Vagina (tissue), 2 donors: ENCODE measurements at places on chromosomes 6 and 20. TPM values are rescaled to one million over a fixed set of nuclear protein-coding genes. Genes with fewer than 3 reads are reported as not detected.
A peak's percentile ranks its signal among the peaks of the same experiment; 100 is the strongest.

Gene ZNF76
- 39.0 TPM for total RNA-seq

Gene C20orf144
- total RNA-seq, result not detected

Gene SLC17A1
- not detected for total RNA-seq

Gene KIF13A
- total RNA-seq, result 43.0 TPM

Gene ARFGEF3
- 2.2 TPM for total RNA-seq

Gene CASS4
- total RNA-seq, result 0.74 TPM

Gene DEFB124
- not detected for total RNA-seq

Gene TGM3
- total RNA-seq, result 27.7 TPM

DNA sequence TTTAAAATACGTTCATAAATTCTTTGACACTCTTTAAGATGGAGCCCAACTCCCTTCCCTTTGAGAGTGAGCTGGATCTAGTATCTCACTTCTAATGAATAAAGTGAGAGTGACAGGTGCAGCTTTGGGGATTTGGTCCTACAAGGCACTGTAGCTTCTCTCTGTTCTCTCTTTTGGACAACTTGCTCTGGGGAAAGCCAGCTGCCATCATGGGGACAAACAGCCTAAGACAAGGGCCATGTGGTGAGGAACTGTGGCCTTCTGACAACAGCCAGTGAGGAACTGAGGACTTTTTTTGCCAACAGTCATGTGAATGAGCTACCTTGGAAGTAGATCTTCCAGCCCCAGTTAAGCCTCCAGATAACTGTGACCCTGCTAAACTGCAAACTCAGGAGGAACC is 272.8 kb upstream of the AGPAT4 start:
- no peak overlapping the region for H3K27ac ChIP-seq
- H3K36me3 ChIP-seq, result no peaks in the 10 kb centered on the region
- H3K27me3 ChIP-seq, result no peaks in the 10 kb centered on the region
- DNase-seq, result no peak
- H3K4me1 ChIP-seq, result no peaks in the 10 kb centered on the region

GRCh38 chr6:46380152-46380807 is 111.0 kb downstream of the RCAN2 start:
- no peak overlapping the region for H3K27ac ChIP-seq
- no peaks in the 10 kb centered on the region for H3K36me3 ChIP-seq
- no peak overlapping the region for H3K4me3 ChIP-seq
- no peaks in the 10 kb centered on the region for H3K27me3 ChIP-seq
- peaks cover 15% of the 10 kb centered on the region for H3K4me1 ChIP-seq
- DNase-seq, result no peak

GRCh38 chr6:117729613-117730012 is 54.3 kb downstream of the NUS1 start:
- no peak for DNase-seq
- H3K36me3 ChIP-seq, result no peaks in the 10 kb centered on the region
- no peaks in the 10 kb centered on the region for H3K27me3 ChIP-seq
- H3K4me3 ChIP-seq, result no peak overlapping the region

GRCh38 chr6:53311586-53311935 is 37.2 kb downstream of the ELOVL5 start:
- H3K27ac ChIP-seq, result no peak overlapping the region
- no peaks in the 10 kb centered on the region for H3K27me3 ChIP-seq
- no peak for DNase-seq

- H3K27me3 ChIP-seq, result no peaks in the 10 kb centered on the region
- H3K4me1 ChIP-seq, result peaks cover 6% of the 10 kb centered on the region
- H3K4me3 ChIP-seq, result no peak overlapping the region
- no peak overlapping the region for H3K27ac ChIP-seq
Observed at GRCh38 chr6:167794161-167795157, 32.3 kb upstream of the AFDN start.

- H3K27ac ChIP-seq, result peak overlapping the region; percentile 21
- no peak overlapping the region for H3K4me3 ChIP-seq
- no peaks in the 10 kb centered on the region for H3K27me3 ChIP-seq
- DNase-seq, result no peak
Observed at GRCh38 chr6:161000632-161001031, 9.1 kb downstream of the MAP3K4 start.

- no peaks in the 10 kb centered on the region for H3K4me1 ChIP-seq
- DNase-seq, result no peak
- no peaks in the 10 kb centered on the region for H3K27me3 ChIP-seq
- no peaks in the 10 kb centered on the region for H3K36me3 ChIP-seq
- H3K4me3 ChIP-seq, result no peak overlapping the region
Observed at GRCh38 chr20:51249781-51250180, 226.9 kb upstream of the KCNG1 start.

- H3K27ac ChIP-seq, result no peak overlapping the region
- H3K27me3 ChIP-seq, result no peaks in the 10 kb centered on the region
- H3K36me3 ChIP-seq, result no peaks in the 10 kb centered on the region
- no peak for DNase-seq
- H3K4me1 ChIP-seq, result no peaks in the 10 kb centered on the region
Observed at GRCh38 chr6:46757214-46757596, 10.5 kb downstream of the ANKRD66 start.

GRCh38 chr6:149079911-149080491 is 237.5 kb upstream of the TAB2 start:
- H3K36me3 ChIP-seq, result no peaks in the 10 kb centered on the region
- no peak for DNase-seq
- H3K27ac ChIP-seq, result peak overlapping the region; percentile 68
- H3K27me3 ChIP-seq, result no peaks in the 10 kb centered on the region

DNA sequence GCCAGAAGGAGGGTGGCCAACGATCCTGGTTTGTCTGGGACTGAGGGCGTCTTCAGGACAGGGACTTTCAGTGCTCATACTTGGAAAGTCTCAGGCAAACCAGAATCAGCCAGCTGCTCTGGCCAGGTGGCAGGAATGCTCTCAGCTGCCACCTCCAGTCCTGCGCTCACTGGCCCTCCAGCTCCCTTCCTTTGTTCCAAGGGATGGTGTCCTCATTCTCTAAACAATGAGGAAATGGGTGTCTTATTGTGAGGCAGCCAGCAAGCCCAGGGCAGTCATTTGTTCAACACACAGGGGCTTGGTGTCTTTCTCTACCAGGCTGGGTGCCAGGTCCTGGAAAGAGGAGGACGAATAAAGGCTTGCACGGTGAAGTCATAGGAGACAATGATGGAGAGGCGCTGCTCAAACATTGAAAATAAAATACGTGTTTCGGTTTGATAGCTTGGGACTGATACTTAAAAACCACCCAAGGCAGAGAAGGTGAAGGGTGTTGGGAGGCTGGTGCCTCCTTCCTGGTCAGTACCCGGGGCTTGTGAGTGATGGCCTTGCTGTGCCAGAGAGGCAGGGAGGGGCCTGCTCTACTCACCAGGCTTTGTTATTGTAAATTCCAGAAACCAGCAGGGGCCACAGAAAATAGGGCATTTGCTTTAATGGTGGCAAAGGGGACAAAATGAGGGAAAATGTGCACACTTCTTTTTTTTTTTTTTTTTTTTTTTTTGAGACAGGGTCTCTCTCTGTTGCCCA is 11.3 kb upstream of the TMEM181 start:
- DNase-seq, result no peak
- H3K36me3 ChIP-seq, result no peaks in the 10 kb centered on the region
- H3K27me3 ChIP-seq, result no peaks in the 10 kb centered on the region
- no peak overlapping the region for H3K27ac ChIP-seq

GRCh38 chr6:124132256-124132655 is 328.6 kb downstream of the NKAIN2 start:
- H3K27me3 ChIP-seq, result no peaks in the 10 kb centered on the region
- no peak for DNase-seq
- no peaks in the 10 kb centered on the region for H3K36me3 ChIP-seq
- H3K27ac ChIP-seq, result no peak overlapping the region

GRCh38 chr6:40543776-40544175 is 43.4 kb downstream of the LRFN2 start:
- H3K27me3 ChIP-seq, result no peaks in the 10 kb centered on the region
- H3K4me1 ChIP-seq, result no peaks in the 10 kb centered on the region
- DNase-seq, result no peak

DNA sequence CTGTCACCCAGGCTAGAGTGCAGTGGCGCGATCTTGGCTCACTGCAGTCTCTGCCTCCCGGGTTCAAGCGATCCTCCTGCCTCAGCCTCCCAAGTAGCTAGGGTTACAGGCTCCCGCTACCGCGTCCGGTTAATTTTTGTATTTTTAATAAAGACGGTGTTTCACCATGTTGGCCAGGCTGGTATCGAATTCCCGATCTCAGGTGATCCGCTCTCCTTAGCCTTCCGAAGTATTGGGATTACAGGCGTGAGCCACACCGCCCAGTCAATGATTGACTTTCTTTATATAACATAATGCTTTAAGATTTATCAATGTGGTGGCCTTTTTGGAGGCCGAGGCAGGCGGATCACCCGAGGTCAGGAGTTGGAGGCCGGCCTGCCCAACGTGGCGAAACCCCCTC is 7.8 kb upstream of the ABT1 start:
- no peaks in the 10 kb centered on the region for H3K27me3 ChIP-seq
- H3K4me1 ChIP-seq, result no peaks in the 10 kb centered on the region
- H3K27ac ChIP-seq, result no peak overlapping the region
- no peaks in the 10 kb centered on the region for H3K36me3 ChIP-seq
- no peak overlapping the region for H3K4me3 ChIP-seq
- no peak for DNase-seq

- DNase-seq, result no peak
- no peaks in the 10 kb centered on the region for H3K27me3 ChIP-seq
Observed at GRCh38 chr20:6924681-6925080, 157.2 kb downstream of the BMP2 start.

- H3K36me3 ChIP-seq, result no peaks in the 10 kb centered on the region
- H3K4me3 ChIP-seq, result no peak overlapping the region
- no peaks in the 10 kb centered on the region for H3K27me3 ChIP-seq
- H3K4me1 ChIP-seq, result peaks cover 56% of the 10 kb centered on the region
Observed at GRCh38 chr6:33696548-33697518, 14.7 kb downstream of the UQCC2 start.
